ENCODE measurements at places on chromosomes 4 and X.

- DNase-seq, result no peak
Measured at GRCh38 chrX:40079572-40079971, 18.2 kb downstream of the BCOR start.

DNA sequence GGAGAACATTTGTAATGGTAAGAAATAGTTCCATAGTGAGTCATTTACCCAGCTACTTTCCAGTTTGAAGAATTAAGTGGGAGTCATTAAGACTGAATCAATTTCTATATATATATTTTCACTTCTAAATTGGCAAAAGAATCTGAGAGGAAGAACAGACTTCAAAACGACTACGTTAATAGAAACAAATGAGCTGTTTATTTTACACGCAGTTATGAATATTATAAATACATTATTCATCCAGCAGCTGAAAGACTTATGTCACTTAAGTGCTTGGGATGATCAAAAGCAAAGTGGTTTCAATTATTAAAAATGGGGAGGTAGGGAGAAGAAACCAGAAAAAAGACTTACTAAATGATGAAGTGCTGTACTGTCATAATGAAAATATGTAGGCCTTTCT, 260.5 kb upstream of the DDX53 start:
- peak; percentile 65 for DNase-seq

DNA sequence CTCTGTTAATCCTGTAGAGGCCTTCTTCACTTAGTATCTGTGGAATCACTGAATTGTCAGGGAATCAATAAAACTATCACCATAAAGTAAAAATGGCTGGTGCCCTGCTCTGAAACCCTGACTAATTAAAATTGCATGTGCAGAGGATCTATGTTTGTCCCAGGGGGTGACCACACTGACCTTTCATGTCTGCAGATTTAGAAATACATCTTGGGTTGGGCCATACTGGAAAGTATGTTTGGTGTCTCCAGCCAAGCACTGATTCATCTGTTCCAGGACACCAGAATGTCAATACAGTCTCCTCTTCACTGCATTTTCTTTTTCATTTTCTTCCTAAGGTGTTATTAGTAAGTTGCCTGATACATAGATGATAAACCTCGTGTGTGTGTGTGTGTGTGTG, 490.9 kb upstream of the INTU start:
- peak; percentile 93 for DNase-seq

DNA sequence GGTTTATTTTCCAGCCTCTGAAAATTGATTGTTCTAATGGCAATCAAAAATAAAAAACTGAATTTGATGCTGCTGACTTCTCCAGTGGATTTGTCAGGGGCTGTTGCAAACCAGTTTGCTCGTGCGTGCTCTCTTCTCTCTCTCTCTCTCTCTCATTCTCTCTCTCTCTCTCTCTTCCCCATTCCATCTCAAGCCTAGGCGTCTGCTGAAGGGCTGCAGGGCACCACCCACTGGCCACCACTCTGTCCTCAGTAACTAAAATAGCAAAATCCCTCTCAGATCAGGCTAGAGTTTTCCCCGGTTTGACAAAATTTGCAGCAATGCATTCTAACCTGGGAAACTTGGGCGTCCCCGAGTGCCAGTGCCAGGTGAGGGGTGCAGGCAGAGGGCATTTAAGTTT, 19.4 kb downstream of the NKX6-1 start:
- DNase-seq, result no peak

- DNase-seq, result no peak
Measured at GRCh38 chr4:180423712-180424057, 1819.5 kb upstream of the TENM3 start.

DNA sequence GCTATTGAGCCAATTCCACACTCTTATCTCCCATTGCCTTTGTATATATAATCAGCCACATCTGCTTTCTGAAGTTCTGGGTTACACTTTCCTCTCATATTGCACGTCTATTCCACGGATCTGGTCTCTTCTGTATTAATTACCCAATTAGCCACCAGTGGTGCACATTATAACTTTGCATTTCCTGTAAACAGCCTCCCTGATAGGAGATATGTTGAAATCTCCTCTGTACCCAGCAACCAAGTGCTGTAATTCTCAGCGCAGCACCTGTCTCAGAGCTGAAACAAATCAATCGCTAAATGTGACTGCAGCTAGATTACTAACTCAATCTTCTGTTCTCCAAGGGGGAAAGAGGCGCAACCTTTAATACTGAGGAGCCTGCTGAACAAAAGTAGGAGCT, 326.4 kb downstream of the SLITRK2 start:
- DNase-seq, result no peak

DNA sequence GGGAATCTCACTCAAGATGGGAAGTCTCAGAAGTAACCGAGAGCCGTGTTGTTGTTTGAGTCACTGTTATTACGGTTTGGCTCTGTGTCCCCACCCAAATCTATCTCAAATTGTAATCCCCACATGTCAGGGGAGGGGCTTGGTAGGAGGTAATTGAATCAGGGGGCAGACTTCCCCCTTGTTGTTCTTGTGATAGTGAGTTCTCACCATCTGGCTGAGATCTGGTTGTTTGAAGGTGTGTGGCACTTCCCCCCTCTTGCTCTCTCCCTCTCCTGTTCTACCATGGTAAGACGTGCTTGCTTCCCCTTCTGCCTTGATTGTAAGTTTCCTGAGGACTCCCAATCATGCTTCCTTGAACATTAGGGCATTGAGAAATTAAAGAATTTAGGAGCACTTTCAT, 37.0 kb downstream of the HAND2 start:
- DNase-seq, result no peak

GRCh38 chr4:40525752-40526598, 103.7 kb downstream of the RBM47 start:
- peak; percentile 83 for DNase-seq

- no peak for DNase-seq
Measured at GRCh38 chr4:173284463-173284862, 49.7 kb downstream of the HMGB2 start.

DNA sequence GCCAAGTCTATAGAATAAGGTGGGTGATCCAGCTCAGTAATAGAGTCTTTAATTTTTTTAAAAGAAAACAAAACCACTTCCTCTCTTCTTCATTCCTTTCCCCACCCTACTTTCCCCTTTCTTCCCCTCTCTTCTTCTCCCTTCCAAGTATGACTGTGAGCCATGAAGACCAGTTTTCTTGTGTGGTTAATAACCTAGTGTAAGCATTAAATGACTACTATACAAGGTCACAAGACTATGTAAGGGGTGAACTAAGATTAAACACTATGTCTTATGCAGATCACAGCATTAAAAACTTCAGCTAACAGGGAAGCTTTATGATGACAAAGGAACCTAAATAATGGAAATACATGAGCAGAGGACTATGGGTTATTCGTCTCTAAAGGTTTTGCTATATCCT, 135.4 kb downstream of the GUCY2F start:
- DNase-seq, result peak; percentile 40

GRCh38 chr4:92236877-92237276, 66.9 kb upstream of the GRID2 start:
- peak; percentile 69 for DNase-seq

DNA sequence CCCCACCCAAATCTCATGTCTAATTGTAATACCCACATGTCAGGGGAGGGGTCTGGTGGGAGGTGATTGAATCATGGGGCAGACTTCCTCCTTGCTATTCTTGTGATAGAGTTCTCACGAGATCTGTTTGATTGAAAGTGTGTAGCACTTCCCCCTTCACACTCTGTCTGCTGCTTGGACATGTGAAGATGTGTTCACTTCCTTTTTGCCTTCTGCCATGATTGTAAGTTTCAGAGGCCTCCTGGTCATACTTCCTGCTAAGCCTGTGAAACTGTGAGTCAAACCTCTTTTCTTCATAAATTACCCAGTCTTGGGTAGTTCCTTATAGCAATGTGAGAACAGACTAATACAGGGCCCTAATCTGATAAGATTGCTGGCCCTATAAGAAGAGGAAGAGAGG, 1514.8 kb downstream of the RPA4 start:
- no peak for DNase-seq

GRCh38 chr4:4845027-4845426, 14.4 kb upstream of the MSX1 start:
- DNase-seq, result no peak

DNA sequence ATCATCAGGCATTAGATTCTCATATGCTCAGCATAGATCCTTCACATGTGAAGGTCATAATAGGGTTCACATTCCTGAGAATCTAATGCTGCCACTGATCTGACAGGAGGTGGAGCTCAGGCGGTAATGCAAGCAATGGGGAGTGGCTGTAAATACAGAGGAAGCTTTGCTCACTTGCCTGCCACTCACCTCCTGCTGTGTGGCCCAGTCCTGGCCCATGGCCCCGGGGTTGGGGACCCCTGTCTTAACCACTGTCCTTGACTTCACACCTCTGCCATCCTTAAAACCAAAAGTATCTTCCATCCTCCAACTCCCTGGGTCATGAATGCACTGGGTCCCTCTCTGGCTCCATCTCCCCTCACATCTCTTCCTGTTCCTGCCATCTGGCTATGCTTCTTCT, 129.1 kb downstream of the HMX1 start:
- no peak for DNase-seq

- DNase-seq, result no peak
Measured at GRCh38 chr4:168707205-168707604, 210.4 kb downstream of the PALLD start.

- peak; percentile 1 for DNase-seq
Measured at GRCh38 chr4:47349326-47349725, 114.2 kb downstream of the COMMD8 start.

- no peak for DNase-seq
Measured at GRCh38 chrX:132740316-132741123, 217.9 kb downstream of the HS6ST2 start.

DNA sequence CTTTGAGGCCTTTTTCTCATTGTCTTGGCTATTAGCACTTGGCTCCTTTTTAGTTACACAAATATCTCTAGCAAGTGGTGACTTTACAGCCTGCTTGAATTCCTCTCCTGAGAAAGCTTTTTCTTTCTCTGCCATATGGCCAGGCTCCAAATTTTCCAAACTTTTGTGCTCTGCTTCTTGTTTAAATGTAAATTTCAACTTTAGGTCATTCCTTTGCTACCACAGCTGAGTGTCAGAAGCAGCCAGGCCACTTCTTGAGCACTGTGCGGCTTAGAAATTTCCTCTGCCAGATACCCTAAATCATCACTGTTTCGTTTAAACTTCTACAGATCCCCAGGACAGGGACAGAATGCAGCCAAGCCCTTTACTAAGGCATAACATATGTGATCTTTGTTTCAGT, 222.4 kb downstream of the FBXO8 start:
- DNase-seq, result no peak

DNA sequence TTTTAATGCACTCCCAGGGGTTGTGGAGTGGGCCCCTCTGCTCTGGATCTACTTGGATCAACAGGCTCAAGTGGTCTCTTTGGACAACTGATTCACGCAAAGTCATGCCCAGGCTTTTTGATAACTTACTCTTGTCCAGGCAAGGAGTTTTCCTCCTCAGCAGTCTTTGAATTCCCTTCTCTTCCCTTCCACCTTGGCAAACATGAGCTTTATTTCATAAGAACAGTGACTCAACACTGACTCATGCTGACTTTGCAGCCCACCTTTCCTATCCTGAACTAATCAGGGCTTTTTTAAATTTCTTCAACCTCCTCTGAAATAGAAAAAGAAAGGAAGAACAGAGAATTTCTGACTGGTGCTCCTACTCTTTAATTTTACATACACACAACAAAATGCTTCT, 132.1 kb upstream of the LDB2 start:
- DNase-seq, result peak; percentile 90

- no peak for DNase-seq
Measured at GRCh38 chr4:85700362-85700761, 225.4 kb downstream of the ARHGAP24 start.

- no peak for DNase-seq
Measured at GRCh38 chr4:26509681-26510333, 19.5 kb upstream of the CCKAR start.

GRCh38 chr4:139857021-139857420, 191.4 kb downstream of the MGST2 start:
- DNase-seq, result no peak
